Vagina (tissue), 2 donors: ENCODE measurements at places on chromosomes 1 and 21. TPM values are rescaled to one million over a fixed set of nuclear protein-coding genes. Genes with fewer than 3 reads are reported as not detected.

Gene MROH9
- not detected for total RNA-seq

GRCh38 chr21:35932232-35932911 lies 128.0 kb downstream of the SETD4 start:
- peaks cover 22% of the 10 kb centered on the region for H3K4me1 ChIP-seq
- peak overlapping the region; percentile 77 for H3K27ac ChIP-seq
- no peak overlapping the region for H3K4me3 ChIP-seq
- DNase-seq = no peak
- H3K36me3 ChIP-seq = no peaks in the 10 kb centered on the region

DNA sequence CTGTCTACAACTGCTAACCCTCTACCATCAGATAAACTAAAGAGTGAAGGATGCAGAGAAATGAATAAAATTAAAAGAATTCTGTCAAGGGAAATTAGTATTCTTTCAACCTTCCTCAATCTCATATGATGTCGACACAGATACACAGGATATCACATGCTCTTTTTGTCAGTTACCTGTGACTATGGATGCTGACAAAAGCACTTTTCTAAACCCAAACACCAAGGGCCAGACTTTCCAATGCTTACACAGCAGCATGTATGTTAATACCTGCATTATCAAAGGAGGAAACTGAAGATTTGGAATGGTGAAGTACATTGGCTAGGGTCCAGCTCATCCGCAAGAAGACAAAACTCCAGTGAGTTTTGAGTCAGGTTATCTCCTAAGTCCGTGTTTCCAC lies 294.0 kb downstream of the SMYD3 start:
- H3K4me3 ChIP-seq = no peak overlapping the region
- no peak for DNase-seq
- H3K4me1 ChIP-seq = no peaks in the 10 kb centered on the region
- no peaks in the 10 kb centered on the region for H3K36me3 ChIP-seq
- H3K27ac ChIP-seq = no peak overlapping the region

DNA sequence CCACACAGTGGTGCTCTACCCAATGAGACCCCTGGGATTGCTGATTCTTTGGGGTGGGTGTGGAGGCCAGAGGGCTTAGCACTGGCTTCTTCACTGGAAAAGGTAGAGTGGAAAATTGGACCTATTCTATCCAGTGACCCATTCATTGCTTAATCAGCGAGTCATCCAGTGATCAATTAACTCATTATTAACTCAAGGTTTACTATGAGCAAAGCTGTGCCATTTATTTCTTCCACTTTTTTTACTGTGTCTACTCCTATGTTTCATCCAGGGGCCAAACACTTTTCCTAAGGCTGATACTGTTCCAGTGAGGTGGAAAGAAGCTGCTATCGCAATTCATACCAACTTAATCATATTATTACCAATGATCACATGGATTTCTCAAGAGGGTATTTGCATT lies 363.9 kb downstream of the RPS6KC1 start:
- H3K4me1 ChIP-seq = no peaks in the 10 kb centered on the region

- no peak for DNase-seq
- H3K36me3 ChIP-seq = peaks cover 38% of the 10 kb centered on the region
- no peaks in the 10 kb centered on the region for H3K4me1 ChIP-seq
- no peak overlapping the region for H3K27ac ChIP-seq
- H3K4me3 ChIP-seq = no peak overlapping the region
- H3K27me3 ChIP-seq = no peaks in the 10 kb centered on the region
Measured at GRCh38 chr1:119914071-119914470, 17.8 kb upstream of the ADAM30 start.
